ENCODE measurements at places on chromosomes 16 and 17. TPM values are rescaled to one million over a fixed set of nuclear protein-coding genes. Genes with fewer than 3 reads are reported as not detected.

DNA sequence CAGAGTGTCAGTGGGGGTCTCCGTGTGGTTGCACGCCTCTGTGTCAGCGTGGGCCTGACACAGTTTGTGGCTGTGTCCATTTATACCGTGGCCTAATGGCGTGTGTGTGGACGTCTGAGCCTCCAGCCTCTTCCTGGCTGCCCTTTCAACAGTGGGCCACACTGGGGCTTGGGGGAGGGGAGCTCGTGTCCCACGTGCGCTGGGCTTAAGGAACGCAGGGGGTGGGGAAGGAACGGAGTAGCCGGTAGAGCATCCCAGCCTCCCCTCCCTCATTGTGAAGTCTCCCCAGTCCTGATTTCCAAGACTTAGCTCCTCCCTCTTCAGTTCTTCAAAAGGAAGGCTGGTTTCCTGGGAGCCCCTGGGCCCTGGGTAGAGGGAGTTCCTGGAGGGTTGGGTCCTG lies 9.5 kb upstream of the HES7 start:
- DNase-seq: no peak

- no peak for DNase-seq
These were observed 42.0 kb upstream of the NFAT5 start for GRCh38 chr16:69523566-69524305.

DNA sequence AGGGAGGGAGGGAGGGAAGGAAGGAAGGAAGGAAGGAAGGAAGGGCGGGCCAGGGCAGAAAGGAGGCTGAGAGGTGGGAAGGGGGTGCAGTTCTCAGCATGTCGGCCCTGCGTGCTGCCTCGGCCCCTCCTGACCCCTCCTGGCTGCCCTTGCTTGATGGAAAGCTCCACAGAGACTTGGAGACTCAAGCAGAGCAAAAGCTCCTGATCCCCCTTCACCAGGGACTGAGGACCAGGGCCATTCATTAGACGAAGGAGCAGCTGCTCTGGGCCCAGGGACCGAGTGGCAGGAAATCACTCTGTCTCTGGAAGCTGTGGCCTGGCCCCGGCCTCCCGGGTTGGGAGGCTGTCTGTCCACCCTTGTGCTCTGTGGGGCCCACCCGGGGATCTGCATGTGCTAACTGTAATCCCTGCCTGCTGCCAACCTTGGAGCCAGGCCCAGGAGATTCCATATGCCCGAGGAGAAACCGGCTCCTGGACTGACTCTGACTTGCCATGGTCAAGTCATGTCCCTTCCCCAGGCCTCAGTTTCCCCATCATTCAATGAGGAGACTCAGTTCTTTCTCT lies 27.4 kb upstream of the C1QL1 start:
- DNase-seq: no peak

GRCh38 chr17:28001149-28001548 lies 41.3 kb upstream of the NLK start:
- no peak for DNase-seq

DNA sequence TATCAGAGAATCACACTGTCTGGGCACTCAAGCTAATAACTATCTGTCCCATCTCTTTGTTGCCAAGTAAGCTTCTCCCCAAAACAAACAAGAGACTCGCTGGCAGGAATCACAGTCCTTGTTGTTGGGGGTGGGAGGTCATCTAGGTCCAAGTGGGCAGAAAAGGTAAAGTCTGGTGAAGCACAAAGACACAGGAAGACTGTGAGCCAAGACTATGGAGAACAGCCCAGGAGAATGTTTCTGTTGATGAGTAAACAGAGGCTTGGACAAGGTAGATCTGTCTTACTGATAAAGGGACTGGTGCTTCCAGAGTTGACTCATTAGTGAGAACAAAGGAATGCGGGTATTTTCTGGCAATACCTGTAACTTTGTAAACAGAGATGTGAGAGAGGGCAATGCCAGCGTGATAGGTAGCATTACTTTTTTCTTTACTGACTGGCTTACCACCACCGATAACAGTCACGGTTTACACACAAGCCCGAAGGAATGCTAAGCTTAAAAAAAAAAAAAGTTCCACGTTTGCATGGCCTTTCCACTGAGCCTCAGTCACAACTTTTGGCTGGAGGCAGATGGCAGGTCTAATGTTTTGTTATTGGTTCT lies 11.5 kb upstream of the MMD start:
- DNase-seq: no peak

DNA sequence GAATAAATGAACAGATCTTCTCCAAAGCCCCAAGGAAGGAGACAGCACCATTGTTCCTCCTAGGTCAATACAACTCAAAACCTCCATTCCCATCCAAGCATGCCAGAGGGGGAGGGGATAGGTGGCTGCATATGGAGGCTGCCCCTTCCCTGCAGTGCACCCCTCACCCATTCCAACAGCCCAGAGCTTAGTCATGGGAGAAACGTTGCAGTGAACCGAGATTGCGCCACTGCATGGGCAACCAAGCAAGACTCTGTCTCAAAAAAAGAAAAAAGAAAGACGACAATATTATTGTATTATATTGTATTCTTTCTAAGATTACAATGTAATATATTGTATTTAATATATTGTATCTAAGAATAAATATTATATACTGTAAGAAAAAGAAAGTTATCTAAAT lies 36.4 kb upstream of the CD300E start:
- no peak for DNase-seq

GRCh38 chr17:75178453-75178852 lies 4.3 kb downstream of the SUMO2 start:
- no peak for DNase-seq

- DNase-seq: no peak
These were observed 699 bp downstream of the FAM222B start for GRCh38 chr17:28841901-28842281.

GRCh38 chr17:40362696-40363110 lies 1.8 kb downstream of the GJD3 start:
- DNase-seq: no peak

GRCh38 chr17:77332034-77332971 lies 191.5 kb downstream of the SEC14L1 start:
- DNase-seq: peak; percentile 71

DNA sequence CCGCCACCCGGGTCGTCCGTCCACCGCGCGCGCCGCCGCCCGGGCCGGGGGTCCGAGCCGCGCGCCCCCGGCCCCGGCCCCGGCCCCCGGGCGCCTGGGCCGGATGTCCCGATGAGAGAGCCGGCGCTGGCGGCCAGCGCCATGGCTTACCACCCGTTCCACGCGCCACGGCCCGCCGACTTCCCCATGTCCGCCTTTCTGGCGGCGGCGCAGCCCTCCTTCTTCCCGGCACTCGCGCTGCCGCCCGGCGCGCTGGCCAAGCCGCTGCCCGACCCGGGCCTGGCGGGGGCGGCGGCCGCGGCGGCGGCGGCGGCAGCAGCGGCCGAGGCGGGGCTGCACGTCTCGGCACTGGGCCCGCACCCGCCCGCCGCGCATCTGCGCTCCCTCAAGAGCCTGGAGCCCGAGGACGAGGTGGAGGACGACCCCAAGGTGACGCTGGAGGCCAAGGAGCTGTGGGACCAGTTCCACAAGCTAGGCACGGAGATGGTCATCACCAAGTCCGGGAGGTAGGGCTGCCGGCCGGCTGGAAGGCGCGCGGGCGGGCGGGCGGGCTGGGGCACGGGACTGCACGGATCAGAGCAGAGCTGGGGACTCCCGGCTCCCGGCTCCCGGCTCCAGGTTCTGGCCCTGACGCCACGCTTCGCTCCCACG lies 548 bp downstream of the TBX2 start:
- DNase-seq: no peak

GRCh38 chr16:68265078-68265920 lies 973 bp downstream of the SLC7A6 start:
- no peak for DNase-seq

DNA sequence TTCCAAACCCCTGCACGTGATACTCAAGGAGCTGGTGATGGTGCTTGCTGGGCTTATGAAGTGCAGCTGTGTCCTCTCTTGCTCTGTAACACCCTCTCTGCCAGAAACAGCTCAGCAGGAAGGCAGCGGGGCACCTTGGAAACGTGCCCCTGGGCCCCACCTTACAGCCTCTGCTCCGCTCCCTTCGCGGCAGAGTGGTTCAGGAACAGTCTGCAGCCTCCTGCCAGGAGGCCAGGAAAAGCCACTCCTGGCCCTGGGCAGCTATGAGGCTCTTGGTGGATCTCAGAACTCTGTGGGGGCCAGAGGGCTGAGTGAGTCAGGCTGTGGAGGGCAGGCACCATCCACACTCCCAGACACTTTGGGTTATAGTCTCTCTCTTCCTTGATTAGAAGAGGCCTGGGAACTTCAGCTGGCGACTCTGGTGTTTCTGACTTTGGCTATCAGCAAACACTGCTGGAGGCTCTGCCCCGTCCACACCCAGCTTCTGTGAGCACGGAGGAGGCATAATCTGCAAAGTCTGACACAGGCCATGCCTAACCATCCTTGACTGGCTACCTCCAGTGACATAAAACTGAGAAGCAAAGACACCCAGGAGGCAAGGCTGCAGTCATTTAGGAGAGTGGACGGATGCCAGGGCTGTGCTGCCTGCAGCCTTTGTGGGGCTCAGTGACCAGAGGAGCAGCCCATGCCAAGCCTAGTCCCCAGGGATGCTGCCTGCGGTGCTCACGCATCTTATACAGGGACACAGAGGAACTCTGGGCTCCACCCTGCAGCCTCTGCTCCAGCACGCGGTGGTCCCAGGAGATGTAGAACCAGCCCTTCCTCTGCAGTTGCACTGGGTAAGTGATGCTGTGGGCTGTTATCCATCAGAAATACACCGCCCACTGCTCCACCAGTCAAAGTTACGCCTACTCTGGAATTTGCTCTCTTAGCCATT lies 65.3 kb downstream of the METRNL start:
- DNase-seq: no peak

GRCh38 chr16:55154956-55155355 lies 169.0 kb upstream of the IRX6 start:
- DNase-seq: no peak

Gene KRTAP16-1
- total RNA-seq: not detected

Gene TUBB3
- total RNA-seq: 4.2 TPM

Gene KRTAP9-8
- total RNA-seq: not detected

Gene TAC4
- not detected for total RNA-seq

Gene GNG13
- not detected for total RNA-seq

Gene LITAF
- 191 TPM for total RNA-seq

Gene CBLN1
- 0.61 TPM for total RNA-seq

Gene PRSS8
- 0.51 TPM for total RNA-seq

Gene CD7
- 3.2 TPM for total RNA-seq

Gene ZNF500
- total RNA-seq: 12.4 TPM

All from mesenteric fat pad (tissue), 1 donor.